Left kidney (tissue), 8 donors: ENCODE measurements at places on chromosomes 6 and 20.

DNA sequence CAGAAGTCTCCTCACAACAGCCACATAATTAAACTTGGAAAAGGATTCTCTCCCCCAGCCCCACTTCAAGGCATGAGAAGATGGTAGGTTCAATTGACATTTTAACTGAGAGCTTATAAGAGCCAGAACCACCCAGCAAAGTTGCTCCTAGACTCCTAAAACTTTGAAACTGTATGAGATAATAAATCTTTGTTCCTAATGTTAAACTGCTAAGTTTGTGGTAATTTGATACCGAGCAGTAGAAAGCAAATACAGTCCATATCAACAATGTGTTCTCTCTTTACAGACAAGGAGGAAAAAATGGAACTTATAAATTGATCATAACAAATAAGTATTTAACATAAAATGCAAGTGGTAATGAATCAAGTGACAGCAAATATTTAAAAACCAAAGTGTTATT is 831.8 kb downstream of the MAFB start:
- DNase-seq = no peak

DNA sequence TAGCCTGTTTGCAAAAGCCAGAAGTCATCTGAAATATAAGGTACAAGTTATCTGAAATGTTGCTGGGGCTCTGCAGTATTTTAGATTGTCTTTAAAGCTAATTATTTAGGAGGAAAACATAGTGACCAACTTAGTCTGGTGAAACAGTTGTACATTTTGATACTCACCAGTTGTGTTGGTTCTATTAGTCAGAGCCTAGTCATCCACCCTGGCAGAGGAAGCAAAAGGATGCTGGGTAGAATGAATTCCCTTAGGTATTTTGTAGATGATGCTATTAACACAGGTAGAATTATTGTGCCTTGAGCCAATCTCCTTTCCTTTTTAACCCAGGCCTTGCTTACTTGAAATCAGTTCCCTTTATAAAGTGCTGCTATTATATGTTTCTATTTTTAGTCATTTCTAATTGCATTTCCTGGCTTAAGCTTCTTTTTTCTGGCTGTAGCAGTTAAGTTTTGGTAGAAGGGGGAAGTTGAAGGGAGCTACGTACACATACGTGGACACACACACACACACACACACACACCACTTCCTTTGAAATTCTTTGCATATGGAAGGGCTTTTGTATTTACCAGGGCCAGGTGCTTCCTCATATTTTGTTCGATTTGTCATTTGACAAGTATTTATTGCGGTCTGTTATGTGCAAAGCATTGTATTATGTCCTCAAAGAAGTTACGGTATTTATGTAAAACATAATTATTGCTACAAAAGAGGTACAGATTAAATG is 82.4 kb downstream of the RTN4IP1 start:
- DNase-seq = no peak

GRCh38 chr6:69427882-69428281 is 368.9 kb downstream of the LMBRD1 start:
- no peak for DNase-seq

DNA sequence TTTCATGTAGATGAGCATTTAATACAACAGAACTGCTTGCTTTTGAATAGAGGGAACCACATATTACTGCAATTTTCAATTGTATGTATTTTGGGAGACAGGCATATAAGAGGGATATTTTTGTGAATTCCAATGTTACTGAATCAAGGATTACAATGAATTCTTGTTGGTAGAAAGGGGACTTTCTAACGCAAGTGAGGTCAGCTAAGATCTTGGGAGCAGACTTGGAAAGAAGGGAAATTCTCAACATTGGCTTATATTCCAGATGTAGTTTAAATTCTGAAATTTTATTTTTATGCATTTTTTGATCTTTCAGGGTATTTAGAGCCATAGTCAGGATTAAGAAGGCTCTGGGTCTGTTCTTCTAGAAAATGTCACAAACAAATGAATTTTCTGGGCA is 43.3 kb upstream of the CTAGE9 start:
- no peak for DNase-seq

- peak; percentile 83 for DNase-seq
These were observed 290.3 kb upstream of the STXBP5 start for GRCh38 chr6:146913842-146914488.

DNA sequence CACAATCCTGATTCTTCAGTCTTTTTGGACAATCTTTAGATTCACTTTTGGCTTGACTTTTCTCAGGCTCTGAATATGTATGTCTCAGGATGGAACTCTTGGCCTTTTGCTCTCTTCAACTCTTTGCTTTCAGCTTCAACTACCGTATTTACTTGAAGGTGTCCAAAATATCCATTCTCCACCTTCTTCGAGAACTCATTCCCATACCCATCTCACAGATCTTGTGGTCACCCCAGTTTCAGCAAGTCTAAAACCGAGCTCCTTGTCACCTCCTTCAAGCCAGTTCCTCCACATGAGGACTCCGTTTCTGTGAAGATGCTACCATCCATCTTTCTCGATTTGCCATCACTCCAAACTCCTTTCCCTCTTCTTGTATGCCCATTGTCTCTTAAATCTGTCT is 2.0 kb upstream of the MMP24 start:
- no peak for DNase-seq

DNA sequence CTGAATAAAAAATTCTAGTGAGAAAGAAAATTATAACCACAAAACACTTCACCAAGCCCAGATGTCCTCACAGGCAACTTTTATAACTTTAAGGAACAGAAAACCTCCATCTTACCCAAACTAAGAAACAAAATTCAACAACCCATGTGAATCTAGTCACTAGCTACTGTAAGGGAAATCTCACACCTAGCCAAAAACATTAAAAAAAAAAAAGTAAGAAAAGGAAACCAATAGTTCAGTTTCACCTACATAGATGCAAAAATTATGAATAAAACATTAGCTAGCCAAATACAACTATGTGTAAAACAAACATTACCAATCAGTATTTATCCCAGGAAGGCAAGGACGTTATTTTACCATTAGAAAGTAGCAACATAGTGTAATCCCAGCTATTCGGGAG is 35.5 kb upstream of the SLC23A2 start:
- DNase-seq = no peak

DNA sequence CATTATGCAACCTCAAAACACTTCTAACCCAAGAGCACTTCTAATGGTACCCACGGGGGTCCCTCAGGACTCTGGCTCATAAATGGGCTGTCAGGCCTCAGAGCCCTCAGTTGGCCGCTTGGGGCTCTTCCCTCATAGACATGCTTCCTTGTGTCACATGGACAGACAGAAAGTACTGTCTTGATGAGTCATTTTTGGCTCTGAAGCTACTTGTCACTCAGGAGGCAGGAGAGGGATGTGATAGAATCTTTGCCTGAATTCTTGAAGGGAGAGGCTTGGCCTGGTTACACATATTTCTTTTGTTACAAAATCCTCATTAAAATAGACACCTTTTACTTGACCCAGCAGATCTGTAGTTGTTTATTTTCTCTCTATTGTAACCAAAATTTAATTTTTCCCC is 15.1 kb upstream of the EDN1 start:
- DNase-seq = no peak

- no peak for DNase-seq
These were observed 60.6 kb downstream of the TXLNB start for GRCh38 chr6:139231206-139231605.

GRCh38 chr20:57814529-57814928 is 104.7 kb upstream of the PMEPA1 start:
- no peak for DNase-seq
